GM12864 (cell line): ENCODE measurements at places on chromosomes 6 and 20.

GRCh38 chr6:152273638-152274037 is 363.5 kb downstream of the SYNE1 start:
- DNase-seq, result no peak

DNA sequence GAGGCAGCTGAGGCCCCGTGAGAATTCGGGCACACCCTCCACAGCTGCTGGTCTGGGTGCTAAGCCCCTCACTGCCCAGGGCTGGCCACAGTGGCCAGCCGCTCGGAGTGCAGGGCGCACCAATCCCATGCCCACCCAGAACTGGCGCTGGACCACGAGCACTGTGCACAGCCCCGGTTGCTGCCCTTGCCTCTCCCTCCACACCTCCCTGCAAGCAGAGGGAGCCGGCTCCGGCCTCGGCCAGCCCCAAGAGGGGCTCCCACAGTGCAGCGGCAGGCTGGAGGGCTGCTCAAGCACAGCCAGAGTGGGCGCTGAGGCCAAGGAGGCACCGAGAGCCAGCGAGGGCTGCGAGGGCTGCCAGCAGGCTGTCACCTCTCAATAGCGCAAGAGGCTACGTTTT is 35.0 kb downstream of the CGA start:
- DNase-seq, result no peak

DNA sequence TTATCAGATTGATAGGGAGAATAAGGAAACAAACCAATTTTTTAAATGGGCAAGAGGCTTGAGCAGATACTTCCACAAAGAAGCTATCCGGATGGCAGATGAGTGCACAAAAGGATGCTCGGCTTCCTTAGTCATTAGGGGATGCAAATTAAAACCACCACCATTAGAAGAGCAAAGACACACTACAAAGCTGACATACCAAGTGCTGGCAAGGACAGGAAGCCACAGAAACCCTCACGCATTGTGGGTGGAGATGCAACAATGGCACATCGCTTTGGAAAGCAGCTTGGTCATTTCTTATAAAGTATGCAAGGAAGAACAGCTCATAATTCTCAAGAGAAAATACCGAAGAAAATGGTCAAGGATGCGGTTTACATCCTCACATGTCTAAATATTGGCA is 19.8 kb downstream of the BFSP1 start:
- no peak for DNase-seq

GRCh38 chr6:157454762-157455714 is 74.0 kb downstream of the ZDHHC14 start:
- DNase-seq, result no peak

GRCh38 chr6:29678114-29678513 is 2.8 kb downstream of the ZFP57 start:
- DNase-seq, result no peak

DNA sequence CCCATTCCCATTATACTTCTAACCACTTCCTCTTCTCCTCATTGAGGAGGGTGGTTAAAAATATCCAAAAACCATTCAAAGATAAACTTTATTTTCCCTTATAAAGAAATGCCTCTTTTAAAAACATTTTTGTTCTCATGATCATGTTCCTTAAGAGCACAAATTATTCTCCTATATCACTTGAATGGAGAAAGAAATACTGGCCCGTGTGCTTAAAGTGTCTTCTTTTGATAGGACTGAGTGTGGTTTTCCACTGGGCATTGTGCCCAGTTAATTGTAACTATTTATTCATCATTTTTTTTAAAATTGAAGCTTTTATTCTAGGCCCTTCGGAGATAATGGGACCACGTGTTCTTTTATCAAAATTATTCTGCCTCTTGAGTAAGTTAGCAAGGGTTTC is 871.5 kb downstream of the QKI start:
- DNase-seq, result no peak

GRCh38 chr6:142855893-142856623 is 88.9 kb downstream of the HIVEP2 start:
- DNase-seq, result no peak

DNA sequence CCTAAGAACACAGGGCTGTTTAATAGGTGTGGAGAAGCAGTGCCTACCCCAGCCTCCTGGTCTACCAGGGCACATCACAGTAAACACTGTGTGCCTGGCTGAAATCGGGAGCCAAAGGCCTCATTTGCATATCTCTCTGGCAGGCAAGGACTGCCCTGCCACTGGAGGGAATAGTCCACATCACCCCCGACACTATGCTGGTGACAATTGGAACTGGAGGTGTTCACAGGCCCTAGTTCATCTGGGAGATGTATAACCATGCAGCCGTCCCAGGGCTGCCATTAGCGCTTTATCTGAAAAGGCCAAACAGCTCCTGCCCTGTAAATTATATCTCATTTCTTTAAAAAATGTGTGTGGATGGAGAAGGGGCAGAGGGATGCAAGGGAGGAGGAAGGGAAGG is 150.3 kb downstream of the LINC00237 start:
- DNase-seq, result no peak

GRCh38 chr6:231779-232178 is 60.5 kb upstream of the DUSP22 start:
- DNase-seq, result no peak

DNA sequence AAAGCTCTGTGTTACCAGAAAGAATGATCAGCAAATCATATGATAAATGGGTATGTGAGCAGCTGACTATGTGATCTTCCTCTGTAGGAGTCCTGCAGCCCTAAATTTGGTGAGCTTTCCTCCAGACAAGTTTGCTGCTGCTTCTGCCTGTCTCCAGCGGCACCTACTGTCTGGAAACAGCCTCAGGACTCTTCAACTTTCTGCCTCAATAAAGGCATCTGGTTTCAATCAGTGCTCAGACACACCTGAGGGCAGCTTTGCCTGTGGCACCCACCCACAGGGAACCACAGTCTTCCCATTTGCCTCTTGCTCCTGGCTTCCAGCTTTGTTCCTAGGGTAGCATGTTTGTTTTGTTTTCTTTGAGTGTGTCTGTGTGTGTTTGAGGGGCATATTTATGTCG is 727.9 kb upstream of the MAN1A1 start:
- DNase-seq, result no peak

DNA sequence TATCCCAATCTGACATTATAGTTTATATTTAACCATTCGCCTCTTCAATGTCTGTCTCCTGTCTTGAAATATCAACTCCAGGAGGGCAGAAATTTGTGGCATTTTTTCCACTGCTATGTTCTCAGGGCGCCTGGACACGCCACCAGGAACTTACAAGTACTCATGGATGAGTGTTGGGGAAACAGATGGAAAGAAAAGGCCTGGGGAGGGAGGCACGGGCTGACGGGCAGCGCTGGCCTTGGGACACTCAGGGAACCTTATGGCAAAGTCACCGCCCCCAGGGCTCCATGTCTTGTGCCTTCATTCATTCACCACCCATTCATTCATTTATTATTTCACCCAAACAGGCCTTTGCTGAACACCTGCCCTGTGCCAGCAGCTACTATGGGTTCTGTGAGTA is 222.9 kb downstream of the PREX1 start:
- DNase-seq, result no peak

- no peak for DNase-seq
Measured at GRCh38 chr6:15344192-15344519, 98.3 kb downstream of the JARID2 start.

GRCh38 chr6:92690997-92691599 is 728.3 kb downstream of the EPHA7 start:
- no peak for DNase-seq

DNA sequence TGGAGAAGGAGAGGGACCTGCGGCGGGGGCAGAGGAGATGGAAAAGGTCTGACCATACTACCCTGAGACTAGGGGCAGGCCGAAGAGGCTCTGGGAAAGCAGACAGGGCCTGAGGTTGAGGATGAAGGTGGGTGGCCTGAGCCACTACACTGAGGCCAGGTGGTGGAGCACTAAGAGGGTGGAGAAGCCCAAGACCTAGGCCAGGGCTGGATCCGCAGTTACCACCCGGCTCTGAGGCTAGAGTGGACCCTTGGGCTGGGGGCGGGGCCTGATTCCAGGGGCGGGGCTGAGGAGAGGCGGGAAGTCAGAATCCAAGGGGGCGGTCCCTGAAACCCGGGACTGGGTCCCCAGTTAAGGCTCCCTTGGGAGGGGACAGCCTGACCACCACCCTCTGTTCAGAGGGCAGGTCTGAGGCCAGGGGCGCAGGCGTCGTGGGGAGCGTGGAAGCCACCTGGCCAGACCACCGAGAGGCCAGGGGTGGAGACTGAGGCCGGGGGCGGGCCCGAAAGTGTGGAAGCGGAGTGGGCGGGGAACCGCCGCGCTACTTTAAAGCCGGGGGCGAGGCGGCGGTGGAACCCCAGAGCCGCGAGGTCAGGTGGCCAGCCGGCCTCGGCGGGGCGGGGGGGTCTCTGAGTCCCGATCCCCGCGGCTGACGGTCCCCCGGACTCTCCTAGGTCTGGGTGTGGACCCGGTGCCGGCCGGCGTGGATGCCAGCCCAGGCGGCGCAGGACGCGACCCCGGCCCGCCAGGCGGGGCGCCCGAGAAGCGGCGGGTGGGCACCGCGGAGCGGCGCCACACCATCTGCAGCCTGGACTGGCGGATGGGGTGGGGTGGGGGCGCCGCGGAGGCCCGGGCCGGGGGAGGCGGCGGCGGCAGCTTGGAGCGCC is 8.3 kb downstream of the CCM2L start:
- no peak for DNase-seq

DNA sequence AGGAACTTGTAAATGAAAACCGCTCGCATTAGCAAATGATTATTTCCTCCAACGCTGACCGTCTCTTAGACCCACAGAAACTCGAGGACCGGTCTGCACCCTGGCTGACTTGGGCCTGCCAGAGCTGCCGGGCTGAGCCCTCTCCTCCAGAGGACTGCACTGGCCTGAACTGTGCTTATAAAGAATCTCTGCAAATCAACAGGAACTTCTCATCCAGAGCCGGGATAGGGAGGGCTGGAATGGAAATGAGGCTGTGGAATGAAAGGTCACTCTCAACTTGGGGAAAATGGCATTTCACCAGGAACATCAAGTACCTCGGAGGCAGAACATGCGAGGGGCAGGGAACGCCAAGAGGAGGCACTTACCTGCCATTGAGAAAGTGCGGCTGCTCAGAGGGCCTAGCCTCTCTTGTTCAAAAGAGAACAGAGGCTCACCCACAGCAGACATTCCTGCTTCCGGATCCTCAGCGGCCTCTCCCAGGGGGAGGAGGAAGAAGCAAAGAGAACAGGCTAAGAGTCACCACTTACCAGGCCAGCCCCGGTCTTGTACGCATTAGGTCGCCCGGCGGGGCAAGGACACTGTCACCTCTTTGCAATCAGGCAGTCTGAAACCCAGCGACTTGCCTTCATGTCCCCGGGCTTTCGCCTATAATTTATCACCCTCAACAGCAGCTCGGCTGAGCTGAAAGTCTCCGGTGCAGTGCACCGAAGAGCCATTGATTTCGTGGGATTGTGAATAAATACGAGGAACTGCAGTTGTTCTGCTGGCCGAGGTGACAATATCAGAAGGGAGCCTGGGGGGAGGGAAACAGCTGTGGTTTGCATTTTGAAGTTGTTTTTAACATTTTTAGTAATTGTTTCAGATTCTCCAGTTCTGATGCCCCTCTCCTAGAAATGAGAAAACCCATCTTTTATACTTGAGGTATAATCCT is 37.6 kb downstream of the ZMYND8 start:
- DNase-seq, result no peak

GRCh38 chr20:63364801-63365585 is 3.8 kb upstream of the CHRNA4 start:
- no peak for DNase-seq

DNA sequence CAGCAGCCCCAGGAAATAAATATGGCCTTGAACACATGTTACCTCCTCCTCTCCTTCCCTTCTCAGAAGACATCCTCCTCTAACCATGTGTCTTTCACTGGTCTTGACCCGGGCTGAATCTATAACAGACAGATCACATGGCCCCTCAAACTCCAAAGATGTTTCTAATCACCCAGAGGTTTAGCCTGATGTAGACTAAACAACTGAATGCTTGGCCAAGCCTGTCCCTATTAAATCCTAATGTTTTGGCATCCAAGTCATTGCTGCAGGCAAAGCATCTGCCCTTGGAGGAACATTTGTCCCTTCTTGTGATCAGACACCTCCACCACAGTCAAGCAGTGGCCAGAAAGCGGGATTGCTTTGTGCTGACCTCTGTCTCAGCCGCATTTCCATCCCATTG is 65.5 kb downstream of the ANKRD60 start:
- no peak for DNase-seq
